ENCODE measurements at places on chromosomes 2 and 18.

DNA sequence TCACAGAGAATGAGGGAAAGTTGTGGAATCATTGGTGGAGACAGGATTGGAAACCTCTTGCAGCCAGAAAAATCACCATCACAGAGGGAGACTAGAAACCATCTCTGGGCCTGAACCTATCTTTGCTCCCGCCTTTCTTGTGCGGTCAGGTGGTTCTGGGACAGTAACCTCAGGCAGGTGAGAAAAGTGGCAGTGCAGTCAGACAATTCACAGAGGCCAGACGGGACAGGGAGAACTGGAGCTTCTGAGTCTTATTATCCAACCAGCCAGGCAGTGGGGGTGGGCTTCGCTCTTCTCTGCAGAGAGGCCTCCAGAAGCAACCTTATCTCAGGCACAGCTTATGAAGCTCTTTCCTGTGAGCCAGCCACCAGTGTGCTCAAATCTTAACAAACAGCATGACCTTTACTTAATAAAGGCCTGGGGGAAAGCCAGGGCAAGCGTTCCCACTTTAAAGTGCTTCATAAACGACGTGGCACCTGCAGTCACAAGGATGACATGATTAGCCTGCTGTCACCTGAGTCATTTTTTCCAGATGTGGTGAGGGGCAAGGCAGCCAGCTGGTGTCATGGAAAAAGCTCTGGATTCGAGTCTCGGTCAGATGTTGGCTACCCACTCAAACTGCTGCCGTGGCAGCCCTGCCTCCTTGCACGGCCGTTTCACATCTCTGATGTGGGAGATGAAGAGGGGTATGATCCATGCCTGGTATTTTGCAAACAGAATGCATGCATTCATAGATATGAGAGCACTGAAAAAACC, 109.7 kb downstream of the B3GNT2 start:
- DNase-seq: no peak

GRCh38 chr2:135202751-135203150, 150.7 kb downstream of the RAB3GAP1 start:
- DNase-seq: no peak

- no peak for DNase-seq
Measured at GRCh38 chr2:138157372-138157771, 193.1 kb downstream of the HNMT start.

DNA sequence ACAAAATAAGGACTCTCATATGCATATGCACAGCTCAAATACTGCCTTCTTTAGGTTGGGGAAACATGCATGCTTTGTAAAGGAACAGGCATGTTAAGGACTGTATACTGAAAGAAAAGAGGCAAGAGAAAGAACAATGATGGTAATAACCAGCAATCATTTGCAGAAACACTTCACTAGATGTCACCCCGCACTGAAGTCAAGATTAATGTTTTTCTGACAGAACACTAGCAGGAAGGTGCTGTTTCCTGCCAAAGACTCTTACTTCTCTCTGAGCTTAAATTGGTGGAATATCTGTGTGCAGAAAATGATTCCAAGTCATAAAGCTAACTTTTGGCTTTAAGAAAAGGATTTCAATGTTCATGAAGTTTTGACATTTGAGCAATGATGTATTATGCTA, 19.3 kb upstream of the CSRNP3 start:
- no peak for DNase-seq

DNA sequence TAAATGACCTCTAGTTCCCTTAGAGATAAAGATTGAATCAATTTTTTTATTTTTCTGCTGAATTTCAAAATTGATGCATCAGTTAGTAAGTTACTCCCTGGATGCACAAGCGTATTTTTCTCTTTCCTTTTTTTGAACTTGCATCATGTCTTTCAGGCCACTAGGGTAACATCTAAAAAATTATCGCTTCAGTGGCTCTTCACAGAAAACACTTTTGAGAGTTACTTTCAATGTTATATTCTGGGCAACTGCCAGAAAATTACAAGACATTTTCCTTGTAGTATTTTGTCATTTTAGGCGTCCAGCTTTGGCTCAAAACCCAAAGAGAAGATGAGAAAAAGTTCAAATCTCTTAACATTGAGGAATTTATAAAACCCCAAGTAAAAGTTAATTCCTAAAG, 59.8 kb downstream of the DSEL start:
- no peak for DNase-seq

- no peak for DNase-seq
Measured at GRCh38 chr18:5159080-5159479, 38.0 kb downstream of the AKAIN1 start.

DNA sequence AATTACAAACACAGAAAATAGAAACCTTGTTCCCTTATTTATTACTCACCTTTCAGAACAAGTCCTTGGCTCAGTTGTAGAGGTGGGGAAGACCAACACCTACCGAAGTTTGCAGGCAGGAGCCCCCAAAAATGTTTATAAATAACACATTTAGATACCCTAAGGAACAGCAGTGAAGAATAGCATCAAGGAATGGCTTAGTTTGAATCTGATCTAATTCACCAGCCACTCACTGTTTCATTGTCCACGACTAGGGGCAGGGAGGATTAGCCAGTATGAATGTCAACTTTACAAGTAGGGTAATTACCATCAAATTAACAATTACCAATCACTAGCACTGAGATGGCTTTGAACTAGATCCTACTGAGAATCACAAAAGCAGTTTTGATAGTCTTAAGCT, 65.4 kb downstream of the PRPF40A start:
- DNase-seq: no peak

- DNase-seq: no peak
Measured at GRCh38 chr2:72135921-72136320, 11.7 kb downstream of the CYP26B1 start.

DNA sequence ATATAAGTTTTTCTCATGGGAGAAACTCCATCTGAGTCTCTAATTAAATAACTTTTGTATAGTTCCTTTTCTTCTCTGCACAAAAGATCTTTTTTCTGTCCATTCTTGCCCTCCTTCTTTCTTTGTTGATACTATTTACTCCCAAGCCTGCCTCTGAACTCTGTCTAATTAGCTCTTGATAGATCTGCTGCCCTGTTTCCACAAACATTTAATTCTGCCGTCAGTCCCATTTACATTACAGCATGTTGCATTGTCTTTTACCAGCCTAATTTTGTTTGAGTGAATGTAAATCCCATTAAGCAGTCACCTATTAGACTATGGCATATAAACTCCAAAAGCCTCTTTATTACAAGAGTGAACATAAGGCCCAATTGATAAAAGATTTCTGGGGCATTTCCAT, 254.4 kb downstream of the ERBB4 start:
- no peak for DNase-seq

GRCh38 chr2:158458617-158458920, 1.8 kb downstream of the PKP4 start:
- DNase-seq: no peak

DNA sequence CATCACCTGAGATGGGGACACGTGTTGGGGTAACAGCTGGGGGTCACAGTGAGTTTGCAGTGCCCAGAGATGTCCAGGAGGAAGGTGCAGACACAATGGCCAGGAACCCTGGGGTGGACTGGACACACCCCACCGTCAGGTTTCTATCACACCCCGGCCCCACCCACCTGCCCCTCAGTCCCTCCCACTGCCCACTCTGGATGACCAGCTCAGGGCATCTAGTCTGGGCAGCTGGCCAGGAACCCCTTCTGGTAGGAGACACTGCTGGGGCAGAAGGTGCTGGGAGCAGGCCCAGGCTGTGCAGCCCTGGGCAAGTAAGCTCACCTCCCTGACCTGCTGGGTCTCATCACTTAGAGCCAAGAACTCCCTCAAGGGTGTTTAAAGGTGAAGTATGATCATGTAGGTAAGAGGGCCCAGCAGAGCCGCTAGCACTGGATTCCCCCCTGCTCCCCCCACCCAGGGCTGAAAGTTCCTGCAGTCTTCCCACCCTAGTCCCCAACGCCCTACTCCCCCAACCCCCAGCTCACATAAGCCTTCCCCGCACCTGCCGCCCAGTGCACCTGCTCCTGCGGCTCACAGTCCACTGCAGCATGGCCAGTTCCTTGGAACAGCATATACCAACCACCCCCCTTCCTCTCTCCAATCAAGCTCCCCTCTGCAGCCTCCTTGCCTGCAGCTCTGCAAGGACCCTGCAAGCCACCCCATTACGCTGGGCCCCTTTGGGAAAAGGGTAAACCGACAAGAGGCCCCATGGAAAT, 17.3 kb downstream of the BIN1 start:
- no peak for DNase-seq

DNA sequence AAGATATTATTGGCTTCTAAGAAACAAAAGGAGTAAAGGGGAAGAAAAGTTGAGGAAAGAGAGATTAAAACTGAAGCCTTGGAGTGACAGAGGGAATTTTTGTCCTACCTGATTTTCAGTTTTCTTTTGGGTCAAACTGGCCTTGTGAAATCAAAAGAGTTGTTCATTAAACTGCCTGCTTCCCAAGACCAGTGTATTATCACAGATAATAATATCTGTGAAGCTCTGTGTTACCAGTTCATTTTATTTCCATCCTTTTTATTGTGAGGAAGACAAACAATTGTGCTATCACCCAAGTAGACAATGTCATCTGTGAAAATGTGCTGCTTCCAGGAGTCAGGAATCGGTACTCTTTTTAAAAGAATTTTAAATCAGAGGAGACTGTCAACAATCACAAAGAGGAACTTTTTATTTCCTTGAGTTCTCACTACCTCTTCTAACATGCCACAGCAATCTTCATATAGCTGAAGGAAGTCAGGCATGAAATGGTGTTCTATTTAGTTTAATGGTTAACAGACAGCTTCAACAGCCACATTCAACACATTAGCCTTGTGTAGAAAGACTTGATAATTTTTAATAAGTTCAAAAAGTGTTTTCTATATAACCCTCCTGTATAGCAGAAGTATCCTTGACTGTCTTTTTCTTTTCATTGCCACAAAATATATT, 554.8 kb downstream of the PIK3C3 start:
- DNase-seq: no peak

- DNase-seq: no peak
Measured at GRCh38 chr2:46095830-46096229, 201.4 kb upstream of the EPAS1 start.

GRCh38 chr2:235813398-235813797, 319.6 kb downstream of the AGAP1 start:
- no peak for DNase-seq

DNA sequence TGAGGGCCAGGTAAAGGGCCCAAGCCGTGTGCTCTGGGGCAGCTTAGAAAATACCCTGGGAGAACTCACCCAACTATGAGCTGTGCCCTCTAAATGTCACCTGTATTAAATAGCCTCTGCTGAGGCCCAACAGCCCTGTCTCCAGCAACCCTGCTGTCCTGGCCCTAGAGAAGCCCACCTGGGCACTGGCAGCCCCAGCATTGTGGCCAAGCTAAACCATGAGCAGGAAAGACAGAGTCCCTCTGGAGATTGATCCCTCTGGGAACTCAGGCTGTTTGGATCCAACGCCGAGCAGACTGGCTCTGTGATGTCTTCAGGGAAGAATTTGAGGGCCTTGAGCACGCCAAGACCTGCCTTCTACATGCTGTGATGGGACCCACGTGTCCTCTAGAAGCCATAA, 126.5 kb downstream of the TTC32 start:
- no peak for DNase-seq

- DNase-seq: no peak
Measured at GRCh38 chr2:85892216-85892944, 3.6 kb upstream of the ST3GAL5 start.

- no peak for DNase-seq
Measured at GRCh38 chr2:109532728-109533076, 81.1 kb downstream of the SEPTIN10 start.

GRCh38 chr2:9029721-9030120, 26.2 kb upstream of the MBOAT2 start:
- no peak for DNase-seq

Measured in T follicular helper cell (primary cell).